ENCODE measurements at places on chromosomes 1 and 21.

GRCh38 chr1:117188170-117188815, 22.4 kb downstream of the VTCN1 start:
- DNase-seq, result no peak

DNA sequence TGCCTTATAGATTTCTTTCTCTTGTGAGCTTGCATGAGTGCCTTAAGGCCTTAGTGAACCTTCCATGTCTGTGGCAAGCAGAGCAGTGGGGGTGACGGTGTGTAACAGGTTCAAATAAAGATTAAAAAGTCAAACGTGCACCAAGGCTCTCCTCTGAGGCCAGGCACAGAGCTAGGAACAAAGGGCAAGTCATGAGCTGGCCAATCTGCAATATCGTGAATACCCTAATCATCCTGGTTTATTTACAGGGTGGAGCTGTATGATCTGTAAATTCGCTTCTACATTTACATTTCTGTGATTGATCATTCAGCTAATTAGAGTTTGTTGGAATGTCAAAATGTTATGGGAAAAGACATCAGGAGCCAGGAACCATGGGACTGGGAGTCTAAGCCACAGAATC, 120.2 kb downstream of the CAPN8 start:
- no peak for DNase-seq

DNA sequence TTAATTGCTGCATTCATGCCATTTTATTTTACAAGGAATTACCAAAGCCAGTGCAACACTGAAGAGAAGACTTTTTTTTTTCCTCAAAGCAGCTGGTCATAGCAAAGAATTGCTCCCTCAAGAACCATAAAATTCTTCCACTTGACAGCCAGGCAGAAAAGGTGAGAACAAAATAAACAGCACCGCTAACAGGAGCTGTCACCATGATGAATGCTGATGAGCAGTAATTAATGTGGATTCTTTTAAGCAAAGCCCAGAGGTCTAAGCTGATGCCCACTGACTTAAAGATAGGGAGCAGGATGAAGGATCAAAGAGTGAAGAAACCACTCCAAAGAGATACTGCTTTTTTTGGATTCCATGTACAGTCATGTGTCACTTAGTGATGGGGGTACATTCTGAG, 428.4 kb downstream of the BRINP3 start:
- no peak for DNase-seq

- no peak for DNase-seq
These were observed 87.8 kb downstream of the ADCY10 start for GRCh38 chr1:167826127-167826526.

DNA sequence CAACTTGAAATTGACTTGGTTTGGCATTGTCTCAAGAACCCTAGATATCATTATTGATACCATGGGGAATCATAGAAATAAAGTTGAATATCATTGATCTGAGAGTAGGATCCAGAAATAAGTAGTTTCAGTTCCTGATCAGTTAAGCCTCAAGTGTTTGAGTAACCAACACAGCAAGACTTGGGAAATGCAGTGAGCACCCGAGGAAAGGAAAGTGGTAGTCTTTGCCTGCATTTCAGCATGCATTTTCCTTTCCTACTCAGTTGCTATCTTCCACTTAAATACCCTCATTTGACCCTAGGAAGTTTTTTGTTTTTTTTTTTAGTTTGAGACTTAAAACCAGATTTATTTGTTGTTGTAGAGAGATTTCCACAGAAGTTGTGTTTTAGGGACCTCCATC, 18.9 kb downstream of the CLEC20A start:
- DNase-seq, result no peak
